ENCODE measurements at places on chromosomes 4 and X.

DNA sequence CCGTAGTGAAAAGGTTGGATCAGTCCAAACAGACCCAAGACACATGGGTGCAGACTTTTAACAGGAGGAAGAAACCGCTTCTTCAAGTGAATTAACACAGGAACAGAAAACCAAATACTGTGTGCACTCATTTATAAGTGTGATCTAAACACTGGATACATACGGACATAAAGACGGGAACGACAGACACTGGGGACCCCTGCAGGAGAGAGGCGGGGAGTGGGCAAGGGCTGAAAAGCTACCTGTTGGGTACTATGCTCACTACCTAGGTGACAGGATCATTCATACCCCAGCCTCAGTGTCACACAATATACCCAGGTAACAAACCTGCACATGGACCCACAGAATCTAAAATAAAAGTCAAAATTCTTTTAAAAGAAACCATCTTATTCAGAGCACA is 326.0 kb upstream of the NOCT start:
- no peak for DNase-seq

GRCh38 chr4:3879681-3880614 is 113.8 kb downstream of the ADRA2C start:
- DNase-seq, result no peak

DNA sequence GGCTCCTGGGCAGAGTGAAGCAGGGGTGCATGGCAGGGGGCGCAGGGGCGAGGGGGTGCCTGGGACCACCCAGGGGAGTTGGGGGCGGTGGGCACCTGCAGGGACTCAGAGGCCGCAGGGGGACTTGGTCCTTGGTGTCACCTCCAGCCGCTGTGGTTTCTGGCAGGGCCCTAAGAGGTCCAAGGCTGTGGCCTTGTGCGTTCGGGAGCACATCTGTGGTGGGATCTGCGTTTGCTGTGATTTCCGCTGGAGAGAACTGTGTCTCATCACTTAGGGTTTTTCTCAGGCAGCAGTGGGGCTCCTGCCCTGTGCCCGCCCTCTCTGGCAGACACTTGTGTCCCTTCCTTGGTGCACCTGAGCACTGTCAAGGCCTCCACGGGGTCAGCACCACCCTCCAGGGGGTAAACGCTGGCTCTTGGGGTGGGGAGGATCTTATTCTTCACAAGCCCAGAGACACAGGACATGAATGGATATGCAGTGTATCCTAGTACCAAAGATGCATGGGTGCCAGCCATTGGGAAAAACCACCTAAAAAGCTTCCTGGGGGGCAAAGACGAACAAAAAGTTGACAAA is 66.5 kb downstream of the ACOX3 start:
- DNase-seq, result no peak

DNA sequence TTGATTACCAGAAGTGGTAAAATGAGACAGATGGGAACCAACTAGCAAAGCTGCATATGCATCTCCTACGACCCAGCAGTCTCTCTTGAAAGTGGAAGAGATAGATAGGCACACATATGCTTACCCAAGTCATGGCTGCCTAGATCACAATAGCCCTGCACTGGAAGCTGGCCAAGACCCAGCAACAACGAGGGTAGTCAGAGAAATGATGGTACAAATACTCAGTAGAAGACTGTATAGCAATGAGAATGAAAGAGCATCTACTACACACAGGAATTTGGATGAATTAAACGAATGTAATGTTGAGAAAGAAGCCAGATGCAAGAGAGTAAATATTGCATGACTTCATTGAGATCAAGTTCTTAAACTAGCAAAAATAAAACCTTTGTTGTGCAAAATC is 100.3 kb upstream of the FAT1 start:
- DNase-seq, result no peak

DNA sequence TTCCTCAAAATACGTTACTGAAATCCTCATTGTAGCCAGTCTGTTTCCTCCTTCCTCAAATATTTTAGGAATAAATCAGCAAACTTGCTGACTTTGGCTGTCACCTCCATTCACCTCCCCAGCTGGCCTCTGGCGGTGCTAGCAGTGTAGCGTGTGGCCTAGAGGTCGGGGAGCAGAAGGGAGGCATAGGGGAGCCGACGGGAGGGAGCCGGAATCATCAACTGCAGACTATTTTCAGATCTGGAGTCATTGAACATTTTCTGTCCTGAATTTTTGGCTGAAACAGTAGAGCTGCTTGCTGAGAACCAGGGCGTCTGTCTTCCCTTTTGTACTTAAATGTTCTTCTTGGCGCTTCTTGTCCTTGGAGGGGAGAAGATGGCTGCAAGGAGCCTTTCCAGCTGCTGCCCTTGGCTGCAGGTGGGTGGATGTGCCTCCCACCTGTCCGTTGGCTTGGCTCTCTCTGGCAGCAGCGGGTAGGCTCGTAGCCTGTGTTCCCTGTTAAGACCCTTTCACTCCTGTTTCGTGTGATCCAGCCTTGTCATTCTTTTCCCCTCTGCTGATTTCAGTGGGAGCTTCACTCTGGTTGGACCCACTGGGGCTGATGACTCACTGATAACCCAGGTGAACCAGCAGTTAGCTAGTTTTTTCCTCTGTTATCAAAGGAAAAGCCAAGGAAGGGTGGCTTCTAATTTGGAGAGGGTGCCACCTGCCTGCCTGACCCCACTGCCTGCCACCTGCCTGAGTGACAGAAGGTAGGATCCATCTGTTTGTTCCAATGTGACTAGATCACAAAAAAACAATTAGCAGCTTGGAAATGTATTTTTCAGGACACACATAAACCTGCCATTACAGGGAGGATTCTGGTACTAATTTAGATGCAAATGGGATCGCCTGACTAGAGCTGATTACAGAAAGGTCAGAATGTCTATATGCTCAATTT is 135.9 kb downstream of the GATB start:
- no peak for DNase-seq
